ENCODE measurements at places on chromosomes 11 and 22.

DNA sequence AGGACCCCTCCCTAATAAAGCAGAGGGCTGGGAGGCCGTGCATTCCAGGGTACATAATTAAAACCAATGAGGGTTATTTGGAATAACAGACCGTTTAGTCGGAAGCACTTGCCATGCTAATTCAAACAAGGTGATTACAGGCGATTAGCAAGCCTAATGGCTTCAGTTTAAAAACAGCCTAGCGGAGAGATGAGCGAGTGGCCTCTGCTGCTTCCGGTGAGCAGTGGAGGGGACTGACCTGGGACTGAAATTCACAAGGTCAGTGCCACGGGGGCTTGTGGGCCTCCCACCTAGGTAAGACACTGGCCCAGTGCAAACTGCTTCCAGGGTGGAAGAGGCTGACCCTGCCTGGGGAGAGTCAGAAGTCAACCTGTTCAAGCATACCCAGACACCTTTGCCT, 56.8 kb upstream of the ALX4 start:
- no peak for DNase-seq

DNA sequence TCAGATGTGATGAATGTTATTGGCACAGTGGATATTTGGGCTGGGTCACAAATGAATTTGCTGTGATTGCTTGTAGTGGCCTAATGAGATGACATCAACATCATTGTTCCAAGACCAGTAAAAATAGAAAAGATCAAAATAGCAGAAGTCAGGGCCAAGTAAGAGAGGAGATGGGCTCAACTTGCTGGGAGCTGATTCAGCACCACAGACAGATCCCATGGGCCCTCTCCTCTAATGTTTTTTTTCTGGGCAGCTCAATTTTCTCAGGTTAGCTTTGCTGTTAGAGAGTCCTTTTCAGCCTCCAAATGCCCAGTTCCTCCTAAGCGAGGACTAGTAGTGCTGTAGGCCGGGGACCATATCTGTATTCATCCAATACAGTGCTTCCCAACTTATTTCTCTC, 86.0 kb upstream of the IZUMO1R start:
- no peak for DNase-seq

- no peak for DNase-seq
These were observed 1.1 kb downstream of the PANX1 start for GRCh38 chr11:94129512-94130297.

- DNase-seq: no peak
These were observed 12.8 kb downstream of the HPS4 start for GRCh38 chr22:26470807-26471206.

DNA sequence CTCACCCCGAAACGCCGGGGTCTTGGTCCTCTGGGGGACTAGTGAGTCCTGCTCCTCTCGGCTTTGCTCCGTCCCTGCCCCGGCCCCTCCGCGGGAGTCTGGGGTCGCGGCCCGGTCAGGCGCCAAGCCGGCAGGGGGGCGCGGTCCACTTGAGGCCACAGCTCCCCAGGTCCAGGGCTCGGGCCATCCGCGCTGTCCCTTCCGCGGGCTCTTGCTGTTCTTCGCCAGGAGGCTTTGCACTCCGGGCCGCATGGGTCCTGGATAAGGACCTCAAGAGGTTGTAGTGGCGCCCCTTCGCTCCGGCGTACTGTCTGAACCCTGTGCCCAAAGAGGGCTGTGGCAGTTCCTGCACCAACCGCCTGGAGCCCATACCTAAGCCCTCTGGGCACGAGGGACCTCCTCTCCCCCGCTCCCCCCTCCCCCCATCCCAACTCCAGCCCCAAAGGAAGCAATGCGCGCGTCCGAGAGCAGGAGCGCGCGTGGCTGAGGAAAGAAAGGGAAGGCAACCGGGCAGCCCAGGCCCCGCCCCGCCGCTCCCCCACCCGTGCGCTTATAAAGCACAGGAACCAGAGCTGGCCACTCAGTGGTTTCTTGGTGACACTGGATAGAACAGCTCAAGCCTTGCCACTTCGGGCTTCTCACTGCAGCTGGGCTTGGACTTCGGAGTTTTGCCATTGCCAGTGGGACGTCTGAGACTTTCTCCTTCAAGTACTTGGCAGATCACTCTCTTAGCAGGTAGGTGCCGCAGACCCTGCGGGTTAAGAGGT, at the start of gene ADM:
ADM (plus strand) TSS at position 579 of the 767 bp plus-strand sequence. CDS start 628 bp downstream, outside the sequence.
- peak; percentile 55 for DNase-seq

GRCh38 chr11:110818032-110818687, 105.9 kb upstream of the ARHGAP20 start:
- no peak for DNase-seq

DNA sequence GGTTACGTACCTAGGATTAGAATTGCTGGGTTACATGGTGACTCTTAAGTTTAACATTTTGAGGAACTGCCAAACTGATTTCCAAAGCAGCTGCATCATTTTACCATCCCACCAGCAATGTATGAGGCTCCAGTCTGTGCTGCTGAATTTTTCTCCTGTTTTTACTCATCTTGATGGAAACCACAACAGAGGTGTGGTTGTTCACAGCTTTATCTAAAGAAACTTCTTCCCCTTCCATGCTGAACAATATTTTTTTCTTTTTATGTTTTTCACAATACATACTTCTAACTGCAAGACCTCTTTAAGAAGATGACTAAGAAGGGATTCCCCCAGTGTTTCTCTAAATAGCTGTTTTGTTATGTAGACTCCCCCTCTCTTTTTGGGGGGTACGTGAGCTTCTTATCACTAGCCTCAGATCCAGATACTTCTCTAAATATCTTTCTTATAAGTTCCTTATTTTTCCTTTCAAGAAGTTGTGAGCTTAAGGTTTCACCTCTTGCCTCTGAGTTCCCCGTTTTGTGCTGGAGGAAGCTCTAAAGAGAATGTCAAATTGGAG, 24.0 kb downstream of the TCP11L1 start:
- DNase-seq: no peak

- DNase-seq: no peak
These were observed 101.1 kb downstream of the MICAL2 start for GRCh38 chr11:12211331-12212065.

GRCh38 chr11:65133724-65134123, 595 bp downstream of the SYVN1 start:
- no peak for DNase-seq

DNA sequence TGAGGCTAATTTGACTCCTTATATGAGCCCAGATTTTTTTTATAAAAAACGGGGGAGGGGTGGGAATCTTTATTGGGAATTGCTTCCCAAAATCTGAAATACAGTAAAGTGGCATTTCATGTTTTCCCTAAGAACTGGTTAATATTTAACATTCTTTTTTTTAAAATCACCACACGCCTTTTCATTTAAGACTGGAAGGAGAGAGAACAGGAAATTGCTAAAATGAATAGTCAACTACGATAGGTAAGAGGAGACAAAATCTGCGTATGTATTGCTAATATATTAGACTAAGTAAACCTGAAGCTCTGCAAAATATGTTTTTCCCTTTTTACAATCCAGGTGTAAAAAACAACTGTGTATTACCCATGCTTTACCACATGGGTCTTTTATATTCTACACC, 57.0 kb downstream of the SOX6 start:
- DNase-seq: no peak

DNA sequence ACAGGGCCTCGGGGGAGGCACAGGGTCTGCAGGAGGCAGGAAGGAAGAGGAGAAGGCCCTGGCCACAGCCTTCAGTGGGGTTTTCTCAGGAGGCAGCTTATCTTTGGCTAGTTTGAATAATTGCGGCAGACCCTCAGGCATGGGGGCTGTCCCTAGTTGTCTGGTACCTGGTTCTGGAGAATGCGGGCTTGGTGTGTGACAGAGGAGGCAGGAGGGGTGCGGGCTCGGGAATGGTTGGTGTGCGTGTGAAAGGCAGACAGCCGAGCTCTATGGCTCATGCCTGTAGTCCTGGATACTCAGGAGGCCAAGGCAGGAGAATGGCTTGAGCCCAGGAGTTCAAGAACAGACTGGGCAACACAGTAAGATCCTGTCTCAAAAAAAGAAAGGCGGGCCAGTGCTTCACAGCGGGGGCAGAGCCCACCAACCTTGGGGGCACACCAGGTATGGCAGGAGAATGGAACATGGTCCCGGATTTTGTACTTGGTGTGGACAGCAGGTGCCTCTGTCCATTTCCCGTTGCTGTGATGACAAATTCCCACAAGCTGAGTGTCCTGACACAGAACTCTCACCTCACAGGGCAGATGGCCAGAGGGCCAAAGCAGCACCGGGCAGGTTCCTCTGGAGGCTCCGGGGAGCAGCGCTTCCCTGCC, 640.6 kb downstream of the TBC1D22A start:
- no peak for DNase-seq

GRCh38 chr11:131027491-131027890, 111.2 kb upstream of the SNX19 start:
- no peak for DNase-seq

- no peak for DNase-seq
These were observed 2.9 kb downstream of the CSNK1E start for GRCh38 chr22:38314051-38314932.

GRCh38 chr22:24789516-24789915, 15.0 kb upstream of the PIWIL3 start:
- DNase-seq: no peak

- no peak for DNase-seq
These were observed 581 bp upstream of the AP5B1 start for GRCh38 chr11:65781152-65781961.

- DNase-seq: no peak
These were observed 73.7 kb upstream of the ALKBH3 start for GRCh38 chr11:43806976-43807375.

GRCh38 chr11:46917109-46917761, 1.1 kb downstream of the LRP4 start:
- no peak for DNase-seq

DNA sequence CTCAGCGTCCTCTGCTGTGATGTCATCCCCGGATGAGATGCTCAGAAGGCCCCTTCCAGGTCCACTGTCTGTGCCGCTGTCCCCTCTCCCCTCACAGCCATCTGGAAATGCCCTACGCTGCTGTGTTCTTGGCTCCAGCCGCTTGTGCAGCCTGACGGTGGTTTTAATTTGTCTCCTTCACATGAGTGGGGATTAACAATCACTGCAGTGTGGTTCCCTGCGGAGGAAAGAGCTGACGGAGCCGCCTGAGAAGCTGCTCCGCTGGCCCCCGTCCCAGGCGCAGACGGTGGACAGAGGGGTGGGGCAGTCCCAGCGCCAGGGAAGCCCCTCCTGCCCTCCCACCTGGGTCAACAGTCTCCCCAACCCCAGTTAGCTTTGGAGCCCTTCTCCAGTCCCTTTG, 67.5 kb upstream of the PHF21B start:
- no peak for DNase-seq

- no peak for DNase-seq
These were observed 29.7 kb upstream of the CAVIN3 start for GRCh38 chr11:6350043-6350442.

DNA sequence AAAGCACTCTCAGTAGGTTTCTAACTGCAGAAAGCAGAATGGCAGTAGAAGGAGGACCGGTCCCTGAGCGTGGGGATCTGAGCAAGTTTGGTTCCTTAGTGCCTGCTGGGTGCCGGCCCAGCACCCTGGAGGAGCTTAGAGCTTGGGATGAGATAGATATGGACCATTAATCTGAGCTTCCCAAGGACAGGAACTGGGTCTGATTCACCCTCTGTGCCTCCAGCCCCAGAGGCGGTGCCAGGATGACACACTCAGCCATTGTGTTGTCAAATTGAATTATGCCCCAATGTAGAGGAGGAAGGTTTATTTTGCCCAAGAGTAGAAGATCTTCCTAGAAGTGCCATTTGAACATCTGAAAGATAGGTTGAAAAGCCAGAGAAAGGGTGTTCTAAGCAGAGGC, 4.3 kb downstream of the ZC3H7B start:
- DNase-seq: no peak

- DNase-seq: no peak
These were observed 64.6 kb downstream of the MYEOV start for GRCh38 chr11:69358398-69359020.

GRCh38 chr11:12232817-12233601, 122.6 kb downstream of the MICAL2 start:
- DNase-seq: no peak

- DNase-seq: no peak
These were observed 145.7 kb downstream of the TENM4 start for GRCh38 chr11:79294845-79295731.

DNA sequence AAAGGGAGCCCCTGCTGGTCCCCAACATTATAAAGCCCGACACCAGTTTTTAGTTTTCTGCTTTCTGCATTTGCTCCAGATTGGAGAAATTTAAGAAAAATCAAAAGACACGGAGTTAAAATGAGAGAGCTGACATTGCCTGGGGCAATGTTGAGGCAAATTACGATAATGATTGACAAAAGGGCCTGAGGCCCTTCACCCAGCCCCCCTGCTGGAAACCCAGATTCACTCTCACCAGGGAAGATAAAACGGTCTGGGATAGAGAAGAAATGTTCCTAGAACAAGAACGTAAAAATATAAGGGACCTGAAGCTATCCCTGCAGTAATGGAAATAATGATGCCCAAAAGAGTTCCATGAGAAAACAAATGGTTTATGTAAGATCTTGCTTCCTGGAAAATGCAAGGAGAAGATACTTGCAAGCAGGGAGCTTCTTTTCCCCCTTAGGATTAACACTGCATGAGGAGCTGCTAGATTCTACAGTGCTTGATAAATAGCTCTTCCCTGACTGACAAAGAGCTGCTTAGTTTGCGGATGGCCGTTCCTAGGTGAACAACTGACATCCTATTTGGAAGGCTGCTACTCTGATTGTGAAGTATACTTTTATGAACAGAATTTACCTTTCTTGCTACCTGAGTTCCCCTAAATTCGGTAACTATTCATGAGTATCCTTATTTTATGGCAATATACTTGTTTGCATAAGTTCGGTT, 40.6 kb upstream of the GNAZ start:
- no peak for DNase-seq

GRCh38 chr11:126357055-126357962, 1.8 kb downstream of the ST3GAL4 start:
- DNase-seq: no peak

GRCh38 chr11:63017306-63017974, 1.8 kb upstream of the SLC22A8 start:
- DNase-seq: no peak

GRCh38 chr11:114909866-114910265, 231.5 kb downstream of the NXPE2 start:
- DNase-seq: no peak

DNA sequence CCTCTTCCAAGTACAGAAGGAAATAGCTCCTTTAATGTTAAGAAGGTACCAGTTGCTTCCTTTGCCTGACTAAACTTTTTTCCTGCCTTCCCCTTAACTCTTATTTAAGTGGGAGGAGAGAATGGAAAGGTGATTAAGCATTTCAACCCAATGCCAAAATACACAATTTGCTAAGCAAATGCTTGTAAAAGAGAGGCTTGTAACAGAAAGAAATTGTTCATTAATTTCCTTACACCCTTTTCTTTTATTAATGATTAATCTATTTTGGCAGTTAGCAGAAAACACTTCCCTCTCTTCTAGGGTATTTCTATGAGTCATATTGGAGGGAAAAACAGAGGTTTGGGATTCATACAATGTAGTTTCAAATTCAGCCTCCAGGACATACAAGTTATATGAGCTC, 427.6 kb upstream of the FAT3 start:
- no peak for DNase-seq

DNA sequence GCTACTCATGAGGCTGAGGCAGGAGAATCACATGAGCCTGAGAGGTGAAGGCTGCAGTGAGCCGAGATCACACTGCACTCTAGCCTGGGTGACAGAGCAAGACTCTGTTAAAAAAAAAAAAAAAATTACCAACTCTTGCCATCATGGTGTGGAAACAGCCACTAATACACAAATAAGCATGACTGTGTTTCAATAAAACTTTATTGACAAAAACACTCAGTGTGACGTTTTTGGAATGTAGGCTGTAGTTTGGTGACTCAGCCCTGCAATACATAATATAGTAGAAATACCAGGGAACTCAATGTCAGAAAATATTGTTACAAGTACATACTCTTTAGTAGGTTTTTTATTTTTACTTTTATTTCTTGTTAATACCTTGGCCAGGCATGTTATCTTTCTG, 207.1 kb downstream of the CASP12 start:
- DNase-seq: no peak

All from dorsolateral prefrontal cortex (tissue), 122 donors.